ENCODE measurements at places on chromosomes 12 and 14.

- no peak for DNase-seq
Observed at GRCh38 chr12:3837049-3837448, 36.1 kb downstream of the PARP11 start.

- no peak for DNase-seq
Observed at GRCh38 chr12:109950625-109951024, 45.5 kb downstream of the GIT2 start.

- DNase-seq: no peak
Observed at GRCh38 chr12:120060196-120060595, 56.4 kb downstream of the RAB35 start.

GRCh38 chr12:112904571-112904970 is 2.2 kb upstream of the OAS1 start:
- DNase-seq: no peak

- no peak for DNase-seq
Observed at GRCh38 chr12:133227281-133227852, 8.3 kb downstream of the ANHX start.

GRCh38 chr12:105378911-105379310 is 48.4 kb downstream of the C12orf75 start:
- DNase-seq: no peak
